ENCODE measurements at places on chromosomes 11 and 22. TPM values are rescaled to one million over a fixed set of nuclear protein-coding genes. Genes with fewer than 3 reads are reported as not detected.

- no peaks in the 10 kb centered on the region for H3K36me3 ChIP-seq
- no peak overlapping the region for H3K27ac ChIP-seq
- H3K27me3 ChIP-seq: no peaks in the 10 kb centered on the region
- DNase-seq: no peak
- H3K4me3 ChIP-seq: no peak overlapping the region
These were observed 26.9 kb upstream of the CYB5R3 start for GRCh38 chr22:42676059-42676607.

- peak; percentile 89 for DNase-seq
- H3K27me3 ChIP-seq: no peaks in the 10 kb centered on the region
- H3K4me3 ChIP-seq: peak within 1 kb of the TSS; percentile 85
- peaks cover 21% of the 10 kb centered on the region for H3K36me3 ChIP-seq
These were observed at the start of gene SYVN1 for GRCh38 chr11:65134240-65134951. TSS of gene SYVN1 (minus strand) at chr11:65134519. CDS start at chr11:65133601, 918 bp downstream.

GRCh38 chr11:62547691-62548281, 1.2 kb upstream of the AHNAK start:
- peak overlapping the region; percentile 82 for H3K27ac ChIP-seq
- no peak for DNase-seq
- no peaks in the 10 kb centered on the region for H3K27me3 ChIP-seq
- peaks cover 14% of the 10 kb centered on the region for H3K4me1 ChIP-seq
- peaks cover 9% of the 10 kb centered on the region for H3K36me3 ChIP-seq
- H3K4me3 ChIP-seq: peak overlapping the region; percentile 98

DNA sequence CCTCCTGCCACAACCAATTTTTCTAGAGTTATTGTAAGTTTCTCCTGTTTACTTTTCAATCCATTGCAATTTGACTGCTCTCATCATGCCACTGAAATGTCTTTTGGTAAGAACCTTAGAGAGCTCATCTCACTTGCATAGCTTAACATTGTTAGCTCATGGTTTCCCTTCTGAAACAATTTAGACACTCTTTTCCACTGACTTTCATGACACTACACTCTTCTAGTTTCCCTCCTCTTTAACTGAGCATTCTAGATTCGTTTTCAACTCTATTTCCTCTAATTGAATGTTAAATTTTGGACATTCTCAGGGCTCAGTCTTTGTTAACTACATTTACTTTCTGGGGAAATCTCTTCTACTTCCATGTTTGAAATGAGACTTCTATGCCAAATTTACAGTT, 369.1 kb downstream of the JRKL start:
- no peak overlapping the region for H3K4me3 ChIP-seq
- no peaks in the 10 kb centered on the region for H3K4me1 ChIP-seq

GRCh38 chr22:27197052-27197451, 539.7 kb downstream of the MIAT start:
- no peak overlapping the region for H3K27ac ChIP-seq
- no peak for DNase-seq
- H3K36me3 ChIP-seq: no peaks in the 10 kb centered on the region
- H3K4me1 ChIP-seq: peaks cover 2% of the 10 kb centered on the region
- no peak overlapping the region for H3K4me3 ChIP-seq

DNA sequence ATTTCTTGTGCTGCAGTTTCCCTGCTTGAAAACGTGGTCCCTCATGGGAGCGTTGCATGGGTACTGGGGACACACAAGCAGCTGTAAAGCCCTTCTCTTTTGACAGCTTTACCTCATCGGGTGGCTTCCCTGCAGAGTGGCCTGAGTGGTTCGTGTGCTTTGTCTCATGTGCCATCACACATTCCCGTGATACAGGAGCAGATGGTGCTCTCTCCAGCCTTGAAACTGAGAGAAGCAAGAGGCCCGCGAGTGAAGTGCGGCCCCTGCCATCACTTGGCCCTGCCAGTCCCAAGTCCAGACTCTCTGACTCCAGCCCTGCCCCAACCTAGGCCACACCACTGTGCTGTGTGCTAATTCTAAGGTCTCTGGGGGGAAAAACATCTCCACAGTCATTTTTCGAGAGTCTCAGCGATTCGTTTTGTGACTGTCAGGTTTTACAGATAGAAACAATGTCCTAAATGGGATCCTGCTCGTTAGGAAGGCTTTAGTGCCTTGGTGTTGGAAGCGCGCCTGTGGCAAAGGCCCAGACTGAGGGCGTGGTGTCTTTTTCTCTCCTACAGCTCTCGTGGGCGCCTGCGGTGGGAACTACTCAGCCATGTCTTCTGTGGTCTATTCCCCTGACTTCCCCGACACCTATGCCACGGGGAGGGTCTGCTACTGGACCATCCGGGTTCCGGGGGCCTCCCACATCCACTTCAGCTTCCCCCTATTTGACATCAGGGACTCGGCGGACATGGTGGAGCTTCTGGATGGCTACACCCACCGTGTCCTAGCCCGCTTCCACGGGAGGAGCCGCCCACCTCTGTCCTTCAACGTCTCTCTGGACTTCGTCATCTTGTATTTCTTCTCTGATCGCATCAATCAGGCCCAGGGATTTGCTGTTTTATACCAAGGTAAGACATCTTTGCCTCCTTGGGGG, 64.2 kb downstream of the KREMEN1 start:
- H3K36me3 ChIP-seq: no peaks in the 10 kb centered on the region
- H3K27ac ChIP-seq: no peak overlapping the region
- no peak overlapping the region for H3K4me3 ChIP-seq
- no peaks in the 10 kb centered on the region for H3K27me3 ChIP-seq

GRCh38 chr22:50260801-50261614, 475 bp downstream of the MAPK12 start:
- H3K4me3 ChIP-seq: peak overlapping the region; percentile 73
- peak overlapping the region; percentile 54 for H3K27ac ChIP-seq
- DNase-seq: peak; percentile 74

- peaks cover 10% of the 10 kb centered on the region for H3K36me3 ChIP-seq
- DNase-seq: peak; percentile 57
- H3K4me1 ChIP-seq: no peaks in the 10 kb centered on the region
- H3K27ac ChIP-seq: no peak overlapping the region
- no peaks in the 10 kb centered on the region for H3K27me3 ChIP-seq
- H3K4me3 ChIP-seq: no peak overlapping the region
These were observed 55.0 kb downstream of the AP2A2 start for GRCh38 chr11:980438-981357.

The SYCE3 gene
- not detected for total RNA-seq

The CRYBA4 gene
- total RNA-seq: not detected

The P2RY2 gene
- total RNA-seq: under 0.01 TPM

The TRIM49B gene
- not detected for total RNA-seq

The GAL3ST1 gene
- total RNA-seq: 0.17 TPM
